ENCODE measurements at places on chromosomes 3 and 15. TPM values are rescaled to one million over a fixed set of nuclear protein-coding genes. Genes with fewer than 3 reads are reported as not detected.
A peak's percentile ranks its signal among the peaks of the same experiment; 100 is the strongest.

- no peak for DNase-seq
These were observed 243.7 kb upstream of the LRIG1 start for GRCh38 chr3:66744521-66744920.

- DNase-seq, result no peak
These were observed 10.0 kb downstream of the NT5DC2 start for GRCh38 chr3:52523386-52524257.

GRCh38 chr15:41917767-41918430 lies 24.0 kb upstream of the SPTBN5 start:
- DNase-seq, result no peak

GRCh38 chr3:53238051-53238850 lies 17.6 kb downstream of the TKT start:
- no peak for DNase-seq

GRCh38 chr3:195208183-195208582 lies 62.8 kb downstream of the XXYLT1 start:
- no peak for DNase-seq

- no peak for DNase-seq
These were observed 219.3 kb downstream of the SLC9A9 start for GRCh38 chr3:143628971-143629370.

DNA sequence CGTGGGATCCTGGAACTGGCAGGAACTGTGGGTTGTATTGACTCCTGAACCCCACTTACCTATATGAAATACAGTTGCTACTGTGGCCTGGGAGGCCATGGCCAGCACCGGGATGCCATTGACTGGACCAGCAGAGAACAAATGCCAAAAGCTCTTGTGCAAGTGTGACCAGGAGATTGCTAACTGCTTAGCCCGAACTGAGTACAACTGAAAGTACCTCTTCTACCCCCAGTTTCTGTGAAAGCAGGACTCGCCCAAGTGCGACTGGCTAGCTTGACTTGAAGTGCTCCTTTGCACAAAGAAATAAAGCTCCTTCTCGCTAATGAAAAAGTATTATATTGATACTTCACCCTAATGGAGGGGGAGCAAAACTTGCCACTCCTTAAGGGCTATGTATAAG lies 101.3 kb upstream of the ATP11B start:
- DNase-seq, result no peak

DNA sequence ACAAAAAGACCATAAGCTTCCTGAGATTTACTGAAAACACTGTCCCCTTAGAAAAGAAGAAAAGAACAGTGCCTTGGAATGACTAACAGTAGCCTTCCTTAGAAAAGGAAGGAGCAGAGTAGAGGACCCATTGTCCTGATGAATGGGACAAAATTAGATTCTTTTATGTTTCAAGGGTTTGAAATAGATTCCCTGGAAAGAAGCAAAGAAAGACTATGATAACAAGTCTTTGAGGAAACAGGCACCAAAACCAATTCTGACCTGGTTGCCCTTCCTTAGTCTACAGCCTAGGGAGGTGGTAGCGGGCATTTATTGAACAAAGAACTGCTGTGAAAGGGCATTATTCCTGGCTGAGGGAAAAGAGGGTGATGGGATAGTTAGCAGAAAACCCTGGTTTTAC lies 1024.8 kb downstream of the TBL1XR1 start:
- DNase-seq, result no peak

DNA sequence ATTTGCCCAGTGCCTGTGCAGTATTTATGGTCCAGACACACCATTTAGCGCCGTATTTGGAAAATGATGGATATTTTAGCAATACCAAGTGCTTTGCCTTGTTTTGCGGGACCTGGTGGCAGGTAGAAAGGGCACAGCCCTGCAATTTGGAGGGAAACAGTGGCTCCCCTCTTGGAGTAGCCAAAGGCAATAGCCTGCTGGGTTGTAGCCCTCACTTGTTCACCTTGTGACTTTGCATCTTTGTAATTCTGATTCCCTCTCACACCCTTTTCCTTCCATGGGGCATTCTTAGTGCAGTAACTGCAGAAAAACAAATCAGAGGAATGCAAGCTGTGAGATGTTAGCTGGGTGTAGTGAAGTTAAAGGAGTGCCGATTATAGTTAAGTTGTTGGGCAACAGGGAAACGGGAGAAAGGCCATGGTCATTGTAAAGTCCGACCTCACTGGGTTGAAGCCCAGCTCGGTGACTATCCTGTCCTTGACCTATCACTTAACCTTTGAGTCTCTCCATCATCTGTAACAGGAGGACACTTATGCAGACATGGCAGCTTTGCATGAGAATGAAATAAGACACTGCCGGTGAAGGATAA lies 131.0 kb upstream of the KLHL25 start:
- DNase-seq, result no peak

GRCh38 chr3:83662381-83662960 lies 1296.3 kb upstream of the CADM2 start:
- DNase-seq, result no peak

- no peak for DNase-seq
These were observed 6.1 kb downstream of the IQCF5 start for GRCh38 chr3:51869304-51869703.

DNA sequence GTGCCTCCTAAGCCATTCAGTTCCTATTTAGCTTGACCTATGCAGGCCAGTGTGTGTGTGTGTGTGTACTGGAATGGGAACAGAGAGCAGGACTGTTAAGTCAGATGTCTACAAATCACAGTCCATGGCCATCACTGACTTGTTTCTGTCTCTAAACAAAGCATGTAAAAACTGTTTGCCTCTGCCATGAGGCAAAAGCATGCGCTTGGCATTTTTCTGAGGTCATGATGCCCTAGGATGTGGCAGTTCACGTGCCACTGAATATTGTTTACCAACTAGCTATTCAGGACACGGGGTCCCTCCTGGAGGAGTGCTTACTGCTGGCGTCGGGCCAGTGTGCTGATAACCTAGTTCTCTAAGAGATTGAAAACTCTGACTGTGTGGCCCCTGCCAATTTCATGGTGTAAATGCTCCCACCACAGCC lies 8.2 kb upstream of the ATP13A3 start:
- no peak for DNase-seq

DNA sequence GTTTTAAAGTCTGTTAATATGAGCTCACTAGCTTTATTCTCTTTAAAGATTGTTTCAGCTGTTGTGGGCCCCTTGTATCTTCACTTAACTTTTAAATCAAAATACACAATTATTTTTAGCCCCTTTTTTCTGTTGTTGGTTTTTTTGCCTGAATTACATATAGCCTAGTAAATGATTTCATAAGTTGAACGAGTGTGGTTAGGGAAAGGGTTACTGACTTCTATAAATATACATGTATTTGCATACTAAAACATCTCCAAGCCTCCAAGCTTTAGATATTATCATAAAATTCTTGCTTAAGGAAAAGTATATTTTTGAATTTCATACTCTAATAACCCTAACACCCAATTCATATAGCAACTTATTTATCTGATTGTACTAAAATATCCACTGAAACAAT lies 73.2 kb upstream of the ARL6 start:
- DNase-seq, result no peak

GRCh38 chr3:71225951-71226564 lies 357.5 kb downstream of the FOXP1 start:
- no peak for DNase-seq

- DNase-seq, result no peak
These were observed 83.5 kb downstream of the SLC25A26 start for GRCh38 chr3:66304293-66304692.

GRCh38 chr15:36080759-36081158 lies 498.7 kb upstream of the CDIN1 start:
- DNase-seq, result no peak

- no peak for DNase-seq
These were observed 45.4 kb downstream of the CCK start for GRCh38 chr3:42220436-42221121.

DNA sequence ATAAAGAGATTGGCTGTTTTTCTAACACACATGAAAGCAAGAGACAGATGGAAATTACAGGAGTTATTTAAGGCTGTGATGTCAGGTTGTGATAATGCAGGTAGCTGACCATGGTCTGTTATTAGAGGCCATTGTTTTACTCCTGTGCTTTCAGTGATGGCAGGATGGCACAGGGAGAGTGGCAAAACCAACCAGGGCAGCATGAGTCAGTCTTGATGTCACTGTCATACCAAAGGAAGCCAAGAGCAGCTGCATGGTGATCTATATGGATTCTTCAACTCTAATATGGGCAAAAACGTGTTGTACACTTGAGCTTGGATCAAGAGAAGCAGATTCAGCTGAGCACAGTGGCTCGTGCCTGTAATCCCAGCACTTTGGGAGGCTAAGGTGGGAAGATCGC lies 91.8 kb upstream of the LMOD3 start:
- DNase-seq, result no peak

- DNase-seq, result no peak
These were observed 348.7 kb upstream of the EPHA3 start for GRCh38 chr3:88758676-88759075.

- DNase-seq, result no peak
These were observed 879.9 kb downstream of the TUSC7 start for GRCh38 chr3:117589454-117589853.

GRCh38 chr15:72983801-72984545 lies 68.3 kb upstream of the NEO1 start:
- no peak for DNase-seq

- no peak for DNase-seq
These were observed 14.7 kb upstream of the CHD2 start for GRCh38 chr15:92885224-92886041.

- DNase-seq, result no peak
These were observed 39.3 kb downstream of the DNAJC13 start for GRCh38 chr3:132456571-132456970.

GRCh38 chr3:50588759-50589433 lies 19.6 kb downstream of the HEMK1 start:
- no peak for DNase-seq

DNA sequence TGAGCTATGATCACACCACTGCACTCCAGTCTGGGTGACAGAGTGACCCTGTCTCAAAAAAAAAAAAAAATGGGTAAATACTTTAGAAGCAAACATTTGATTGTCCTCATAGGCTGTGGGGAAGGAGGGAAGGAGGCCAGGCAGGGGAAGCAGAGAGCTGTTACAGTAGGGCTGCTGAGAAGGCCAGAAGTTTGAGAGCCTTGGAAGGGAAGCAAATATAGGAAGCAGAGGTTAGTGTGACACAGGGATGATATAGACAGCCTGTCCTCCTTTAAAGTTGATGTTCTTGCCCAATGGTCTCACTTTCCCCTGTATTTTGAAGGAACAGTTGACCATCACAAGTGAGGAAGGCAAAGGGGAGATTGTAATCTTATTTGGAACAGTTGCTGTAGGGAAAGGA lies 5.3 kb upstream of the ALPK3 start:
- no peak for DNase-seq

- peak; percentile 96 for DNase-seq
These were observed 18.0 kb upstream of the ANKDD1A start for GRCh38 chr15:64893481-64894394.

DNA sequence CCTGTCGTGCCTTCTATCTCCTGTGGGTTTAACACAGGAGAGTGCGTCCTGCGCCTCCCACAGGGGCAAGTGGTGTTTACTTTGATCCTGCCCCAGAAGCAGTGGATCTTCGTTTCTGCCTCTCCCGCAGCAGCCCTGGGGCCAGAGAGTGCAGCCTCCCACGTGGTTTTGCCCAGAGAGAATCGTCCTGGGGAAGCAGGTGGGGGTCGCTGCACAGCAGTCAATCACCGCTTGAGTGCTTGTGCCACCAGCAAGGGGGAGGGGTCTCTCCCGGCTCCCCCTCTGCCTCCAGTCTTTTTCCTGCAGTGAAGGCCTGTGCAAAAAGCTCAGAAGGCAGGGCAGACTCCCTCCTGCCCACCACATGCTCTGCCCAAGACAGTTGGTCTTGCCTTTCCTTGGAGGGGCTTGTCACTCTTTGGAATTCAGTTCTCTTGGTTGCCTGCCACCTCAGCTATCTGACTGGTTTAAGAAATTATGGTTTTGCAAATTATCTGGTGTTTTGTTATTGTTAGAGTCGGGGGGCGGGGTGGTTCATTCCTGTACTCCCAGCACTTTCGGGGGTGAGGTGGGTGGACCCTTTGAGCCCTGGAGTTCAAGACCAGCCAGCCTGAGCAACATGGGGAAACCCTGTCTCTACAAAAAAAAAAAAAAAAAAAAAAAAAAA lies 26.9 kb downstream of the STOML1 start:
- DNase-seq, result no peak

DNA sequence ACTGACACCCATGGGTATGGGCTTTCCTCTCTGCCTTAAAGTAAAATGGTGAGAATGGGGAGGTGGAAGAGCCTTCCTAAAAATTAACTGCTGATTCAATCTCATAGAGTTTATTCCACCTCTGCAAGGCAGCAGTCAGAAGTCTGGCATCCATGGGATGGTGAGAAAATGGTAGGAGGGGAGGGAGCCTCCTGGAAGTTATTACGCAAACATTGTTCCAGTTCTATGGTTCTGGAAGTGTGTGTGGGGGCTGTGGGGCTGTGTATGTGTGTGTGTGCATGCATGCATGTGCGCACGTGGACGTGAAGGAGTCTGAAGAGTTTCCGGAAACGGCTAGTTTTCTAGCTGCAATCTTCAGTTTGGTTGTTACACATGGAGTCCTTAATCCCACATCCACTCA lies 177.6 kb downstream of the KCNAB1 start:
- no peak for DNase-seq

GRCh38 chr15:76239786-76240185 lies 71.5 kb downstream of the ETFA start:
- DNase-seq, result no peak

- no peak for DNase-seq
These were observed 2.9 kb downstream of the KLHL24 start for GRCh38 chr3:183638101-183638852.

GRCh38 chr3:161957467-161957866 lies 460.9 kb downstream of the OTOL1 start:
- DNase-seq, result no peak

The ACTC1 gene
- total RNA-seq, result not detected

The CPNE9 gene
- 0.93 TPM for total RNA-seq

The GCNT3 gene
- total RNA-seq, result not detected

The NR1I2 gene
- not detected for total RNA-seq

The PLCB2 gene
- 88.5 TPM for total RNA-seq

The CLRN1 gene
- not detected for total RNA-seq

The ITIH3 gene
- not detected for total RNA-seq

The RYR3 gene
- 0.02 TPM for total RNA-seq

The SLC12A1 gene
- not detected for total RNA-seq

The DCUN1D1 gene
- total RNA-seq, result 63.2 TPM

The GOLGA6D gene
- not detected for total RNA-seq

The CTDSPL gene
- total RNA-seq, result 3.5 TPM

The ITPKA gene
- total RNA-seq, result 2.8 TPM

The CPN2 gene
- not detected for total RNA-seq

Measured in activated T-helper 1 cell treated with anti-CD3 and anti-CD28 coated beads, Interleukin-12 subunit alpha, Interleukin-12 subunit beta, Interleukin-2, Interleukin-4 antibody, amounts not matched to agents 30 ng/mL and 10 ng/mL and 1 ng/mL, durations not matched to agents 14 hours and 24 hours and 36 hours (primary cell).